Esophagus mucosa (tissue), 1 donor: ENCODE measurements at places on chromosomes 3 and 15. TPM values are rescaled to one million over a fixed set of nuclear protein-coding genes. Genes with fewer than 3 reads are reported as not detected.

TEX55 gene
- not detected for total RNA-seq

LRRIQ4 gene
- total RNA-seq: not detected

SKOR1 gene
- total RNA-seq: 0.08 TPM

LRRC58 gene
- 11.1 TPM for total RNA-seq

PPM1M gene
- total RNA-seq: 9.5 TPM

WDR53 gene
- 13.7 TPM for total RNA-seq

DNAH12 gene
- total RNA-seq: 0.08 TPM

TMC3 gene
- total RNA-seq: not detected

ECE2 gene
- total RNA-seq: not detected

SLC12A1 gene
- total RNA-seq: not detected

SERPINI2 gene
- not detected for total RNA-seq

LRRC3B gene
- not detected for total RNA-seq

CLDN16 gene
- 0.76 TPM for total RNA-seq

ADCY5 gene
- total RNA-seq: 2.7 TPM

NRG4 gene
- 1.6 TPM for total RNA-seq

GRIP2 gene
- total RNA-seq: 2.0 TPM

PIAS1 gene
- total RNA-seq: 24.4 TPM

ANKRD34C gene
- not detected for total RNA-seq

SLC49A4 gene
- 10.3 TPM for total RNA-seq

ALS2CL gene
- 55.7 TPM for total RNA-seq

PGBD4 gene
- total RNA-seq: 0.76 TPM

FETUB gene
- total RNA-seq: not detected

CALML4 gene
- total RNA-seq: 2.9 TPM

LTF gene
- 108 TPM for total RNA-seq

CACNA2D3 gene
- total RNA-seq: 7.0 TPM

GP5 gene
- 0.08 TPM for total RNA-seq

OXSR1 gene
- 39.6 TPM for total RNA-seq

BCHE gene
- total RNA-seq: 0.28 TPM

SMCO1 gene
- not detected for total RNA-seq

SSUH2 gene
- 0.36 TPM for total RNA-seq

HTR3E gene
- not detected for total RNA-seq

SRPRB gene
- total RNA-seq: 53.0 TPM

PLA1A gene
- total RNA-seq: 0.92 TPM

LYSMD4 gene
- total RNA-seq: 9.4 TPM

ZNF385D gene
- 1.7 TPM for total RNA-seq

GUCA1C gene
- not detected for total RNA-seq

ITPKA gene
- total RNA-seq: 0.16 TPM

CAMKV gene
- total RNA-seq: not detected

BBS4 gene
- total RNA-seq: 7.7 TPM

SLTM gene
- total RNA-seq: 53.4 TPM

PLIN1 gene
- 0.32 TPM for total RNA-seq

FBXW12 gene
- not detected for total RNA-seq

PIF1 gene
- 6.3 TPM for total RNA-seq

FBLN2 gene
- 10.4 TPM for total RNA-seq

MYO5C gene
- total RNA-seq: 19.7 TPM

ADPGK gene
- total RNA-seq: 23.4 TPM
